ENCODE measurements at places on chromosomes 6 and 20. TPM values are rescaled to one million over a fixed set of nuclear protein-coding genes. Genes with fewer than 3 reads are reported as not detected.

The PHACTR1 gene
- 1.0 TPM for total RNA-seq

The SNX3 gene
- 147 TPM for total RNA-seq

DNA sequence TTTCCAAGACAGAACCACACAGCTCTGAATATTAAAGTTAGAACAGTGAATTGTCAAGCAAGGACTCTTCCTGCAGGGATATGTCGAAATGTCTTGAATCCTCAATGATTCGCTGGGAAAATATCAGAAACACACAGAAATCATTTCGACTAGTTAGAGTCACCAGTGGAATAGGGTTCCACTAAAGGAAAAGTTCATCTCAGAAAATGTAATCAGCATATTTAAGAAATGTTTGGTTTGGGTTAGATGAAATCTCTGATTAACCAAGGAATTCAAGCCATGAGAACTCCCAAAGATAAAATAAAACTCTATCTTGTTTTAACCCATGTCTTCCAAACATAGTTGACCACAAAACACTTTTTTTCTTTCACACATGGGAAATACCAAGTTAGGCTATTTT lies 621.0 kb upstream of the NRSN1 start:
- DNase-seq: no peak

DNA sequence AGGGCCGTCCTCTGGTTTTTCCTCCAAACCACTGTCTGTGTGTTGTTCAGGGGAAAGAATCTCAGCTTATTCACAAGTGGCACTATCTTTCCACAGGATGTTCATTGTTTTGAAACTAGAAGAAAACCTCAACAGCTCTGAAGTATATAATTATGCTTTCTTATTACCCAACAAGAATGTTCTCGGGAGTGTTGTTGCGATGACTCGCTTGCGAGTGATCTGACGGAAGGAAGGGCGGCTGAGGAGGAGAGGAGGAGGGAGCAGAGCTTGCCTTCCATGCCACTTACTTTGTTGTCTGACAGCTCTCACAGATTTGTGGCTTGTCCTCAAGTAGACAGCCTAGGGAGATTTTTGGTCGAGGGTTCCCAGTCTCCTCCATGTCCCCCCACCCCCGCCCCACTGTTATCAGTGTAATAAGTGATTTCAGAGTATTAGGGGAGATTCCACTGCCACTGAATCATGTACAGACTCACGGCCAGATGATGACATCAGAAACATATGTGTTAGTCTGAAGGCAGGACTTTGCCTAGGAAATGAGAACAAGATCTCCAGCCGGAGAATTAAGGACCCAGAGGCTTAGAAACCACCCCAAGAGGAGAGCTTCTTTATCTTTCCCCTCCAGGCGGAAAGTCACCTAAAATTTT lies 80.7 kb upstream of the CCN6 start:
- peak; percentile 87 for DNase-seq

GRCh38 chr20:63835021-63835858 lies 4.2 kb upstream of the ZBTB46 start:
- DNase-seq: peak; percentile 89

The CLDN20 gene
- total RNA-seq: not detected

The MUC22 gene
- total RNA-seq: not detected

- no peak for DNase-seq
Measured at GRCh38 chr6:71929047-71929446, 42.7 kb downstream of the RIMS1 start.
